ENCODE measurements at places on chromosomes 6 and 20. TPM values are rescaled to one million over a fixed set of nuclear protein-coding genes. Genes with fewer than 3 reads are reported as not detected.

- no peak overlapping the region for H3K4me3 ChIP-seq
- no peak for DNase-seq
Measured at GRCh38 chr6:89965441-89966227, 71.4 kb downstream of the GJA10 start.

- DNase-seq: peak; percentile 21
- H3K4me1 ChIP-seq: peaks cover 13% of the 10 kb centered on the region
- H3K36me3 ChIP-seq: no peaks in the 10 kb centered on the region
- H3K27me3 ChIP-seq: peaks cover 26% of the 10 kb centered on the region
- H3K27ac ChIP-seq: no peak overlapping the region
Measured at GRCh38 chr6:34145161-34146020, 496 bp downstream of the GRM4 start.

DNA sequence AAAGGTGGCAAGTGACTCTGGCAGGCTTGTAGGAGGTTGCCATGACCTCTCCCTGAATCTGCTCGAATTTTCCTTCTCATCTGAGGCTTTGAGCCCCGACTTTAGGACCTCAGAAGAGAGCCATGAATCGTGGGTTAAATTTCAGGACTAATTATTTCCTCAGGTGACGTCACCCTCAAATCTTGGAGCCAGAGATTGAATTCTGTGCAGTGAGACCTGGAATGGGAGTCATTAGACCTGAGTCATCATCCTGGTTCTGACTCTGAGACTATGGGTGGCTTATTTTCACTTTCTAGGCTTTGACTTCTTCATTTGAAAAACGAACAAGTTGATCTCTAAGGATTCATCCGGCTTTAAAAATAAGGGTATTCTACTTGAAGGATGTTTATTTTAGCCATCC is 48.5 kb upstream of the PDYN start:
- H3K36me3 ChIP-seq: no peaks in the 10 kb centered on the region
- no peak overlapping the region for H3K4me3 ChIP-seq
- no peaks in the 10 kb centered on the region for H3K4me1 ChIP-seq
- H3K27me3 ChIP-seq: no peaks in the 10 kb centered on the region
- H3K27ac ChIP-seq: no peak overlapping the region

- H3K36me3 ChIP-seq: peaks cover 34% of the 10 kb centered on the region
- H3K4me3 ChIP-seq: no peak overlapping the region
- no peaks in the 10 kb centered on the region for H3K27me3 ChIP-seq
- H3K4me1 ChIP-seq: no peaks in the 10 kb centered on the region
Measured at GRCh38 chr6:167925026-167925425, 72.4 kb upstream of the KIF25 start.

- H3K4me1 ChIP-seq: no peaks in the 10 kb centered on the region
- H3K36me3 ChIP-seq: no peaks in the 10 kb centered on the region
- DNase-seq: no peak
- H3K27me3 ChIP-seq: no peaks in the 10 kb centered on the region
- no peak overlapping the region for H3K4me3 ChIP-seq
Measured at GRCh38 chr20:32685541-32686529, 12.1 kb upstream of the C20orf203 start.

DNA sequence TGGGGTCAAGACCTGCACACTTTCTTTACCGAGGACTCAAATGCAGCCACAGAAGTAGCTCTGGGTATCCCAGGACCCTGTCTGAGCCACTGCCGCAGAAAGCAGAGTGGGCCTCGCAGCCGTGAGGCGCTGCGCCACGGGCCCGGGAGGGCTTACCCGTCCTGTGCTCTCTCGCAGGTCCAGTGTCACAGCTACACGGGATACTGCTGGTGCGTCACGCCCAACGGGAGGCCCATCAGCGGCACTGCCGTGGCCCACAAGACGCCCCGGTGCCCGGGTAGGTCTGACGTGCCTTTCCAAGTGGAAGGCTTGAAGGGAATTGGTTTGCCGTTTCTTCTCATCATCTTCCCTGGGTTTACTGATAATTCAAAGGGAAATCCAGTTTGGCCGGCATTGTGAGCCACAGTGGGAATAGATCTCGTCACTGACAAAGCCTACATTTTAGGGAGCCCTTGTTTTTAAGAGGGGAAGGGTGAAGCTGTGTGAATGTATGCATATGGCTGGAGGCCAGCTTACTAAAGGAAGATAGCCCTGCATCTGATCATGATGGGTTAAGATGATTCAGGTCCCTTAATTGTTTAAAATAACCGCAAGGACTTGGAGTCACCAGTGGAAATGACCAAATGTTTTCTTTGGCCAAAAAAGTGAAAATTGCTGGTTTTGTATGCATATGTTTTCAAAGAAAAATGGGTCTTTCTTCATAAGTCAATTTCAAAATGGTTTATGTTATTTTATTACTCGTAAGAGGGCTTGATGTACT is 86.6 kb downstream of the SMOC2 start:
- H3K4me1 ChIP-seq: peaks cover 24% of the 10 kb centered on the region
- peak overlapping the region; percentile 90 for H3K27ac ChIP-seq
- no peaks in the 10 kb centered on the region for H3K27me3 ChIP-seq
- no peak for DNase-seq
- H3K36me3 ChIP-seq: no peaks in the 10 kb centered on the region

GRCh38 chr20:52004715-52005114 is 186.9 kb downstream of the ZFP64 start:
- H3K4me3 ChIP-seq: no peak overlapping the region
- H3K27me3 ChIP-seq: no peaks in the 10 kb centered on the region
- H3K36me3 ChIP-seq: no peaks in the 10 kb centered on the region
- H3K4me1 ChIP-seq: no peaks in the 10 kb centered on the region

GRCh38 chr20:59804347-59804746 is 129.1 kb downstream of the SYCP2 start:
- no peaks in the 10 kb centered on the region for H3K27me3 ChIP-seq
- H3K27ac ChIP-seq: no peak overlapping the region
- no peak overlapping the region for H3K4me3 ChIP-seq
- DNase-seq: no peak

- H3K36me3 ChIP-seq: no peaks in the 10 kb centered on the region
- DNase-seq: no peak
- H3K4me3 ChIP-seq: no peak overlapping the region
- H3K27me3 ChIP-seq: no peaks in the 10 kb centered on the region
- no peaks in the 10 kb centered on the region for H3K4me1 ChIP-seq
Measured at GRCh38 chr6:114216789-114217467, 125.9 kb downstream of the HS3ST5 start.

DNA sequence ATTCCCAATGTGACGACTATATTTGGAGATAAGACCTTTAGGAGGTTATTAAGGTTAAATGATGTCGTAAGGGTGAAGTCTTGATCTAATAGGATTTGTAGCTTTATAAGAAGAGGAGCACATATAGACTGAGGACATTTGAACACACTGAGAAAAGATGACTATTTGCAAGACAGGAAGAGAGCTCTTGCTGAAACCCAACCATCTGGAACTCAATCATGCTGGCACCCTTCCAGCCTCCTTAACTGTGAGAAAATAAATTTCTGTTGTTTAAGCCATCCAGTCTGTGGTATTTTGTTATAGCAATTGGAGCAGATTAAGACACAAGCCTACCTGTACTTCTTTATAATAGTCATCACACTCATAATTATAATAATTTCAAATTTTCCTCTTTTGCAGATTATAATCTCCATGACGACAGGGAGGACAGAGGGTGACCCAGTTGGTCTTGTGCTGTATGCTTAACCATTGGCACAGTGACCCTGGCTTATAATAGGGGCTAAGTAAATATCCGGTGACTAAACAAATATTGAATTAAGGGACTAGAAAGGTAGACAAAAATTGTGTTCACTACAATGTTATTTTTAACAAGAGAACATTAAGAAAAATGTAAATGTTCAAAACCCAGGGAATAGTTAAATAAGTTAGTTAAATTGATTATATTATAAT is 206.4 kb upstream of the HDDC2 start:
- peak overlapping the region; percentile 22 for H3K27ac ChIP-seq
- H3K27me3 ChIP-seq: no peaks in the 10 kb centered on the region
- no peaks in the 10 kb centered on the region for H3K36me3 ChIP-seq
- DNase-seq: peak; percentile 86
- H3K4me1 ChIP-seq: peaks cover 3% of the 10 kb centered on the region

- DNase-seq: no peak
- no peaks in the 10 kb centered on the region for H3K4me1 ChIP-seq
- H3K27ac ChIP-seq: no peak overlapping the region
- no peaks in the 10 kb centered on the region for H3K36me3 ChIP-seq
- no peaks in the 10 kb centered on the region for H3K27me3 ChIP-seq
Measured at GRCh38 chr20:10824750-10825500, 151.1 kb upstream of the JAG1 start.

- no peak overlapping the region for H3K27ac ChIP-seq
- H3K36me3 ChIP-seq: peaks cover 2% of the 10 kb centered on the region
- no peaks in the 10 kb centered on the region for H3K27me3 ChIP-seq
- DNase-seq: no peak
- no peaks in the 10 kb centered on the region for H3K4me1 ChIP-seq
Measured at GRCh38 chr6:34973547-34974248, 84.6 kb downstream of the ANKS1A start.

- H3K4me3 ChIP-seq: no peak overlapping the region
- peaks cover 92% of the 10 kb centered on the region for H3K4me1 ChIP-seq
- DNase-seq: no peak
- H3K27ac ChIP-seq: peak overlapping the region; percentile 89
Measured at GRCh38 chr20:34022151-34022838, 28.6 kb downstream of the RALY start.

DNA sequence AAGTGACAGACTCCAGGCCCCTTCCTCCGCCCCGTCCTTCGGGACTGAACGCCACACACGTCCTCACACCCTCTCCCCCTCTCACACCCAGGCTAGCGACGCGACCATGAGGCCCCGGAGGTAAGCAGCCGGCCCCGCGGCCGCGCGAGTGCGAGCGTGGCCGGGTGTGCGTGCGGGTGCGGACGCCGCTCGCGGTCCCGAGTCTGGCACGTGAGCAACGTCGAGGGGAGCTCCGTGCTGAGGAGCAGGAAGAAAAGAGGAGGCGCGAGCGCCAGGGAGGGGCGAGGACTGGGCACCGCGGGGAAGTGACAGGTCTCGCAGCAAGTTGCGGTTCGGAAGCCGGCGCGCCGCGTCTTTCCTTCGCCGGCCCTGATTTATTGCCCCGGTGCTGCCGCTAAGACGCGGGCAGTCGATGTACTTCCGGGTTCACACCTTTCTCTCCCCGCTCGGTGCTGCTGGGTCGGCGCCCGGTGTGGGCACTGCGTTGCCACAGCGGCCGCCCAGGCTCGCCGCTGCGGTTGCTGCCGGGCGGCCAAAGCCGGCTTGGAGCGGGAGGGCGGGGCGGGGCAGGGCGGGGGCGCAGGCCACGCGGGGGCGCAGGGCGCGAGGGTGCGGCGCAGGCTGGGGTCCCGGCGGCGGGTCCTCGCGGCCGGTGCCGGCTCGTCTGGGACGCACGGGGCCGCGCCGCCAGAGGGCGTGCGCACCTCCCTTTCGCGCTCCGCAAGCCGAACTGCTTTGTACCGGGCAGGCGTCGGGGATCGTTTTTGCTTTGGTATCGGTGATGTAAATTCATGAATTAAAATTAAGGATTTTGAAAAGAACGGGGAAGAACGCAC is 15.8 kb upstream of the LIN28B start:
- H3K4me1 ChIP-seq: no peaks in the 10 kb centered on the region
- no peak overlapping the region for H3K4me3 ChIP-seq
- peaks cover 47% of the 10 kb centered on the region for H3K27me3 ChIP-seq
- no peak overlapping the region for H3K27ac ChIP-seq
- H3K36me3 ChIP-seq: no peaks in the 10 kb centered on the region

GRCh38 chr20:17859616-17860232 is 108.9 kb downstream of the SNX5 start:
- no peaks in the 10 kb centered on the region for H3K27me3 ChIP-seq
- DNase-seq: peak; percentile 83
- peaks cover 52% of the 10 kb centered on the region for H3K4me1 ChIP-seq
- H3K27ac ChIP-seq: peak overlapping the region; percentile 64
- no peaks in the 10 kb centered on the region for H3K36me3 ChIP-seq

- no peaks in the 10 kb centered on the region for H3K36me3 ChIP-seq
- no peak within 1 kb of the TSS for H3K4me3 ChIP-seq
- no peak within 1 kb of the TSS for H3K27ac ChIP-seq
- no peaks in the 10 kb centered on the region for H3K27me3 ChIP-seq
Measured at GRCh38 chr20:56247954-56248782, at the start of gene MC3R. Gene MC3R, plus strand, starts transcription at chr20:56248732. Its CDS starts 112 bp downstream, at chr20:56248844.

DNA sequence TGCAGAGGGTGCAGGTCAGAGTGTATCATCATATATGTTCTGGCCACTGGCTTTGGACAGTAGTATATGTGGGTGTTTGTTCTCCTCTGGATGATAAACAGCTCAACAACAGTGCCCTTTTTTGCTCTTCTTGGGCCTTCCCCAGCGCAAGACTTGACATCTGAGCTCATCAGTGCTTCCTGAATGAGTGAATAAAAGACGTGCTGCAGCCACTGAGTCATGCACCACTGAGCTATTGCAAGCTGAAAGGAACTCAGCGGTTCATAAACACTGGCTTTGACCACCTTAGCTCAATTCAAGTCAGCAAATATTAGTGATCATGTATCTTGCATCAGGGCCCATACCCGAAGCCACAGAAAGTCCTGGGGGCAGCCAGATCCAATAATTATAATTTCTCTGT is 105.3 kb upstream of the KCNG1 start:
- H3K27me3 ChIP-seq: no peaks in the 10 kb centered on the region
- no peaks in the 10 kb centered on the region for H3K36me3 ChIP-seq
- H3K4me1 ChIP-seq: no peaks in the 10 kb centered on the region
- no peak overlapping the region for H3K4me3 ChIP-seq
- H3K27ac ChIP-seq: no peak overlapping the region

- no peaks in the 10 kb centered on the region for H3K36me3 ChIP-seq
- no peaks in the 10 kb centered on the region for H3K27me3 ChIP-seq
- H3K4me1 ChIP-seq: peaks cover 4% of the 10 kb centered on the region
- DNase-seq: no peak
Measured at GRCh38 chr20:10216146-10216791, 2.4 kb upstream of the SNAP25 start.

- no peak for DNase-seq
- H3K4me1 ChIP-seq: no peaks in the 10 kb centered on the region
- H3K36me3 ChIP-seq: peaks cover 4% of the 10 kb centered on the region
- no peak overlapping the region for H3K27ac ChIP-seq
Measured at GRCh38 chr6:70520575-70520974, 46.2 kb upstream of the SDHAF4 start.

GRCh38 chr6:119495230-119495683 is 145.7 kb upstream of the MAN1A1 start:
- no peaks in the 10 kb centered on the region for H3K36me3 ChIP-seq
- H3K4me3 ChIP-seq: no peak overlapping the region
- no peaks in the 10 kb centered on the region for H3K27me3 ChIP-seq
- H3K27ac ChIP-seq: no peak overlapping the region
- H3K4me1 ChIP-seq: no peaks in the 10 kb centered on the region
- DNase-seq: peak; percentile 5

The RFX6 gene
- not detected for total RNA-seq

The PTCRA gene
- total RNA-seq: not detected

The HLA-DPA1 gene
- total RNA-seq: 78.3 TPM

The MDFI gene
- total RNA-seq: 7.0 TPM

The RAB32 gene
- 23.8 TPM for total RNA-seq

The DUSP15 gene
- total RNA-seq: 9.1 TPM

The CRIP3 gene
- 0.93 TPM for total RNA-seq

The ZNF311 gene
- total RNA-seq: 2.0 TPM

The BPHL gene
- 9.9 TPM for total RNA-seq

The ZNF341 gene
- 3.5 TPM for total RNA-seq

The ADGB gene
- total RNA-seq: not detected

The SDC4 gene
- total RNA-seq: 101 TPM

The LY6G5C gene
- total RNA-seq: 0.83 TPM

The ZBP1 gene
- 0.33 TPM for total RNA-seq

All from thyroid gland (tissue), 4 donors.